ENCODE measurements at places on chromosomes 6 and 20. TPM values are rescaled to one million over a fixed set of nuclear protein-coding genes. Genes with fewer than 3 reads are reported as not detected.

Gene CST3
- 515 TPM for total RNA-seq

Gene WASF1
- total RNA-seq = 10.1 TPM

Gene RPRD1B
- total RNA-seq = 22.3 TPM

- DNase-seq = no peak
These were observed 84.0 kb upstream of the EYA2 start for GRCh38 chr20:46810448-46811223.

DNA sequence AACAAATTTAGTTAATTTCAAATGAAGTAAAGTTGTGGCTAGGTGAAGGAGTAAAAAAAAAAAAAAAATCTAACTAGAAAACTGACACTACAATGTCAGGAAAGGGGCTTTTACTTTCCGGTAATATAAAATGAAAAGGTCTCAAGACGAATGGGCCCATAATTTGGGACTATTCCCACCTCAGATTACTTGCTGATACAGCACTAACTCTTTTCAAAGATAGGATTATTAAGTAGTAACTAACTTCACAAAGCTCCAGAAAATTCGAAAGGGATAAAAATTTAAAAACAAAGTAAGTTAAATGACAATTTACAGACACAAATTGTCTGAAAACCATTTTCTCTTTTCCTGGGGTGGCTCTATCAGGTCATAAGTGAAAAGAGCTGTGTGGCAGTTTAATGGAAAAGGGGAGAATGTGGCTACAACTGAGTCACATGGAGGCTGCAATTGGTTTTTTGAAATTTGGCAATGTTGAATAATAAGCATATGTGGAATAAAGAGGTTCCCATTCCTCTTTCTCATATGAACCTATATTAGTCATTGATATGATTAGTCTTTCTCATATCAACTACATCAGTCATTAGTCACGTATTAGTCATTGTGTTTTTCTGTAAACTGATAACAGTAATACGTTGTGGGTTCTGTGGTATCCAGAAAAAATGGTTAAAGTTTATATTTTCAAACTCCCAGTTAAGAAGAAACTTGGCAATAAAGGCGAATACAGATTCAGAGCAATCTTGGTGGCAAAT is 78.0 kb downstream of the RWDD2A start:
- DNase-seq = peak; percentile 82

- no peak for DNase-seq
These were observed 161.9 kb downstream of the COL19A1 start for GRCh38 chr6:70028246-70028645.

GRCh38 chr6:58073263-58073662 is 755.8 kb downstream of the PRIM2 start:
- no peak for DNase-seq

DNA sequence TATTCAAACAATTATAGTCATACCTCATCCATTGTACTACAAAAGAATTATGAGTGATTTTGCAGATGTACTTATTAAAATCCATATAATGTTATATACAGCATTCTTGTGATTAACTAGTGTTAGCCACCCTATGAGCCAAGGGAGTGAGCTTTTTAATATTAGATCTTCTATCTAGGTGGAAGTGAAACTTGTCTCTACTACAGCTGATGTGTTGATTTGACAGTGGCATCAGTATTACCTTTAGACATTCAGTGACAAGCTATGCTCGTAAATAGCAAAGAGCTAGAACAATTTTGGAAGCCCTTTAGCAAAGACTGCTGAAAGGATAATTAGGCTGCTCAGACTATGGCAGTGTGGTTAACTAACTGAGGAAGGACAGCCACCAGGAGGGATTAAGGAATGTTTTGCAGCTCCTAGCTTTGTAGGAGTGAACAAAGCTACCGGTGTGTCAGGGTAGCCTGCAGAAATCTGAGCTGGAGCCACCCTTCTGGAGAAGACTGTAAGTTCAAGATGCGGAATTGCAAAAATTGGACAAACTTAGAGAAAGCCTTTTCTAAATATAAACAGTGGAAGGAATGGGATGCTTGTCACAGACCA is 73.7 kb downstream of the AFG1L start:
- no peak for DNase-seq

GRCh38 chr6:166469426-166469961 is 86.8 kb upstream of the MPC1 start:
- DNase-seq = no peak

DNA sequence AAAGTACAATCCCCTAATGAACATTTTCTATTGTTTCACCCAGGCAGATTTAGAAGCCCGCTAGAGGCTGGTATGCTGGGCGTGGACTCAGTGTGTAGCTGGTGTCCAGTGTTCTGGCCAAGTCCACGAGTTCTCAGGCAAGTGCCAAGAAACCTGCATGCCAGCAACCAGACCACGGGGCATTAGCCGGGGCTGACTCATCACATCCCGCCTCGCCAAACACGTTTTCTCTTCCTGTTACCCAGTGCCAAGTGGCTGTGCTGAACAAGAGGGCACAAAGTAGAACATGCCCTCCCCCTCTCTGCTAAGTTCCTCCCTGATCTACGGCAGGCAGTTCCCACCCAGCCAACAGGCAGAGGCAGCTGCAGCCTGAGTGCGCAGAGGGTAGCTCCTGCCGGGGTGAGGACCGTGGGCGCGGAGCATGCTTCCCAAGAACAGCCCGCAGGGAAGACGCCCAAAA is 29.6 kb downstream of the RAMACL start:
- DNase-seq = peak; percentile 92

GRCh38 chr6:157273756-157274470 is 49.4 kb downstream of the TMEM242 start:
- peak; percentile 73 for DNase-seq

- DNase-seq = no peak
These were observed 256.5 kb downstream of the TRDN start for GRCh38 chr6:123380257-123380656.

- no peak for DNase-seq
These were observed 289.1 kb downstream of the GJA1 start for GRCh38 chr6:121724576-121724975.

DNA sequence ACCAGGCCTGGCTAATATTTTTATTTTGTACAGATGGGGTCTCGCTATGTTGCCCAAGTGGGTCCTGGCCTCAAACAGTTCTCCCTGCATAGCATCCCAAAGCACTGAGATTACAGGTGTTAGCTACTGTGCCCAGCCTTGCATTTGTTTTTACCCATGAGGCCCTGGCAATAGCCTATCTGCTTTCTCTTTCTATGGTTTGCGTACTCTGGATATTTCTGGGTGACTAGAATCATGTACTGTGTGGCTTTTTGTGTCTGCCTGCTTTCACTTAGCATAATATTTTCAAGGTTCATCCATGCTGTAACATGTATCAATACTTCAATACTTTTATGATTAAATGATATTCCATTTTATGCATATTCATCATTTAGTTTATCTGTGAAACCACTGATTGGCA is 451.7 kb downstream of the GRIK2 start:
- DNase-seq = no peak

DNA sequence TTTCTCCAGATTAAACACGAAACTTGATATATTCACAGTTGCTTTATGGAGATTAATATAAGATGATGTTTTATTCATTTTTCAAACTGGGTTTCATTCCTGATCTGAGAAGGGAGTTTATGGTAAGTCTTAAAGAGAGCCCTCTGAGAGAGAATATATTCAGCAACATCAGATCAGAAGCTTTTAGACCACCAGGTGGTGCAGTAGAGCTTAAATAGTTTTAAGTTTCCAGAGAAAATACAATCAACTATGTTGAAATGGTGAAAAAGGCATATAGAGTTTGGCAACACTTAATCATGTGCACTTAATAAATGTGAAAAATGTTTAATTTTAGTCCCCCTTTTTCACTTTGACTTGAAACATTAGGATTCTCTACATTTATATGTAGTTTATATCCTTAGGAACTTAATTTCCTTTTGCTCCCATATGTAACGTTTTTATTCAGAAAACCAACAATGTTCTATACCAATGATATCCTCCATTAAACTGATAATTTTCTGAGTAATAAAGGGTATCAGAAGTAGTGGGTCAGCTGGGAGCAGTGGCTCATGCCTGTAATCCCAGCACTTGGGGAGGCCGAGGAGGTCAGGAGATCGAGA is 86.4 kb upstream of the CLDN20 start:
- DNase-seq = peak; percentile 66

DNA sequence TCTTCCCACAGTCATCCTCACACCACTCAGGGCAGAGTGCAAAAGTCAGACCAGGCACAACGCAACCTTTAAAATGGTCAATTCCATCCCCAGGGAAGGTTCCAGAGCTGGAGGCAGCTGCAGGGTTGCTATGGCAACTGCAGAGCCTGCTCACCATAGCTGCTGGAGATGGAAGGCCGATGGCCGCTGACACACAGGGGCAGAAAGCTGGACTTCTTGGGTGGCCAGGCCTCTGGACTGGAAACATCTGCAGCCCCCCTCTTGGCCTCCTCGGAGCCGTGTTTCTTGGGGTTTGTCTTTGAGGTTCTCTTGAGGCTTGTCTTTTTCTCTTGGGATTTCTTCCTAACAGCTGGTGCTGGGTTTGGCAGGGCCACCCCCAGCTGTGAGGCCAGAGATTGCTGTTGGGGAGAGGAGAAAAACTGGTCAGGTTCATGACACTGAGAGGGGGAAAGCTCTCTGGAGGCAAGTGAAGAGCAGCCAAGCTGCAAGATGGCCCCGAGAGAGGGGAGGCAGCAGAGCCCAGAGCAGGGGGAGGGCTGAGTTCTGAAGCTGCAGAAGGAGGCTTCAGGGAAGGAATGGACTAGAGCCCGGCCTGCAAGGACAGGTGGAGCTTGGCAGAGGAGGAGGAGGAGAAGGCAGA is 10.2 kb downstream of the BNIP5 start:
- no peak for DNase-seq

DNA sequence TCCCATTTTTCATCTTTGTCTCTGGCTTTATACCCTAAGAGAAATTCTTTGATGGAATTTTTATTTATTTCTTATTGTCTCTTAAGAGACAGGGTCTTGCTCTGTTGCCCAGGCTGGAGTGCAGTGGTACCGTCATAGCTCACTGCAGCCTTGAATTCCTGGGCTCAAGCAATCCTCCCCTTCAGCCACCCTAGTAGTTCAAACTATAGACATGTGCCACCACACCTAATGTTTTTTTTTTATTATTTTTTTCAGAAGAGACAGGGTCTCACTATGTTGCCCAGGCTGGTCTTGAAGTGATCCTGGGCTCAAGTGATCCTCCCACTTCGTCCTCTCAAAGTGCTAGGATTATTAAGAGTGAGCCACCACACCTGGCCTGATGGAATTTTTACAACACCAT is 40.5 kb downstream of the FKBP5 start:
- DNase-seq = no peak

DNA sequence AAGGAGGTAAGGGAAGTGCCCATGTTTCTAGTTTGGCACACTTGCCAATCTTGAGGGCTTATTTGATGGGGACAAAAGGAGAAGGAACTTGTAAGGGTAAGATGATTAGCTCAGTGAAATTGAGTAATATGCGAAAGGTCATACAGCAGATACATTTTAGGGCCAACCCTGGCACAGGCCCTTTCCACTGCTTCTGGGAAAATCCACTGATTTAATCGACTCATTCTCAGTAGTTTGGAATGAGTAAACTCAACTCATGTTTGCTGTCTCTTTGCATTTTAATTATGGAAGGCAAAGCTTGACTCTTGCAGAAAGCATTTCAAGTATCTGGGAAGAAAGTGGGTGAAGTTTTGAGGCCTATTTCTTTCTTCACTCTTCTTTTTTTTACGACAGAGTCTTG is 20.0 kb downstream of the PHF20 start:
- DNase-seq = no peak

DNA sequence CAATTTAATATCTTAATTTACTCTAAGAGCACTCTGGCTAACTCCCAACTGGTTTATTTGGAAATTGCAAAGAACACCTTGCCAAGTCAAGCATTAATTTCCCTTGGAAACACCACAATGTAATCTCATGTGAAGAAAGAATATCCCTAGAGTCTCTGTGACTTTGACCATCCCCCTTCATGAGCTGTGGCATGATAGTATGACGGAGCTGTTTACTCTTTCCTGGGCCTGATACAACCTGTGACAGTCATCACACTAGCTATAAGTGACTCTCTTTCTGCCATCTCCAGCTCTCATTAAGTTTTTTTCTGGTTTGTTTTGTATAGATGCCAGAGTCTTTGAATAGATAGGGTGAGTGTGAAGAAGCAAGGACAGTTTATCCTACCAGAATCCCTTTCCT is 470.3 kb upstream of the JARID2 start:
- DNase-seq = no peak

- peak; percentile 72 for DNase-seq
These were observed 600 bp downstream of the SEC63 start for GRCh38 chr6:107957308-107957908.

DNA sequence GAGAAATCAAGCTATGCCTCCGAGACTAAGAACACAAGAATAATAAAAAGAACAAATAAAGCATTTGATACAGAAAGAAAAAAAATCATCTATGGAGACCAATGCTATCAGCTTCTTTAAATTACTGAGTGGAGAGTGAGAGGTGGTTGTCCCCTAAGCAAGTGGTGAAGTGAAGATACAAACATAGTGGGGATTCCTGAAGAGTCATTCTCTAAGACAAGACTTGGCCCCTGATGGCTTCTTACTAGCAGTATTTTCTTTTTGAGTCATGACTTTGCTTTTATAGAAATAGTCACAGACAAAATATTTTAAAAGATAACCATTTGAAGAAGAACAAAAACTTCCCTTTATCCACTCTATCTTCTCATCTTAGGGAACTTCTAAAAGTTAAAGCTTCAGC is 261.4 kb upstream of the PRDM1 start:
- DNase-seq = no peak

- DNase-seq = peak; percentile 83
These were observed 132.8 kb upstream of the AGPAT4 start for GRCh38 chr6:161406646-161407045.

GRCh38 chr6:22821664-22822320 is 252.4 kb downstream of the HDGFL1 start:
- peak; percentile 7 for DNase-seq

- DNase-seq = no peak
These were observed 22.0 kb upstream of the L3MBTL3 start for GRCh38 chr6:129996387-129996786.

DNA sequence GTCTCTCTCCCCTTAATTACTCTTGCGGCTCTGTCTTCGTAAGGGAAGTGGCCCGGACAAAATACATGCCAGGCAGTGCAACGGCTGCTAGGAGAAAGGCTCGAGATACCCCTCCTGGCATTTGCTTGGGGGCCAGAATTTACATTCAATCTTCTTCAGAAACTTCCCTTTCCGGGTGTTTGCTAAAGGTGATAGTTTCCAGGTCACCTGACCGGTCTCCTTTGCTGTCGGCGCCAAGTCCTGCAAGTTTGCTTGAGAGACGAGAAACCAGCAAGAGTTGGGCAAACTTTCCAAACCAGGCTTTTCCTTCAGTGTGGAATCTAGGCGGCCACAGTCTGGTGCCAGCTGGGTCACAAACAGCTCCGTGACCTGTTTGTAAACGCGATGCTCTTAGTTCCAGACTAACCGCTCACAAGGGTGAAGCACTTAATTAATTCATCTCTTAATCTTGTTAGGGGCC is 563 bp upstream of the SRSF3 start:
- peak; percentile 73 for DNase-seq

- no peak for DNase-seq
These were observed 26.2 kb upstream of the LRRC1 start for GRCh38 chr6:53768636-53769035.

DNA sequence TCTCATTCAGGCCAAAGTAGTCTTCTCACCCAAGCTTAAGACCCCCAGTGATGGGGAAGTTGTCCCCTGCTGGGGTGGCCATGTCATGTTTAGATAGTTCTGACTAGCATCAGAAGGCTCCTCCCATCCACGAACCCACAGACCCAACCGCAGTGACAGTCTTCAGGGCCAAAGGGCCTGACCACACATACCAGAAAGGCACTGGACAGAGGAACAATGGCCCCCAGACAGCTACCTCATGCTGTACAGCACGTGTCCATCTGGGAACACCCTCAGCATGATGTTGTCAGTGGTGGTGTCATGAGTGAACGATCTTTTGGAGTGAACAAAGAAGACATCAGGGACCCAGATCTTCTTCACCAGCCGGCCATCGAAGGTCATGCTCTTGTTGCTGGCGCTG is 46.3 kb downstream of the GABRR2 start:
- peak; percentile 60 for DNase-seq

Measured in RPMI7951 (cell line).